ENCODE measurements at places on chromosomes 1 and 21. TPM values are rescaled to one million over a fixed set of nuclear protein-coding genes. Genes with fewer than 3 reads are reported as not detected.
A peak's percentile ranks its signal among the peaks of the same experiment; 100 is the strongest.

AVPR1B gene
- total RNA-seq, result not detected

CDA gene
- total RNA-seq, result 2.0 TPM

RPE65 gene
- not detected for total RNA-seq

CFHR3 gene
- total RNA-seq, result 0.11 TPM

RAD54L gene
- total RNA-seq, result not detected

KAZN gene
- total RNA-seq, result 2.3 TPM

INSRR gene
- total RNA-seq, result 0.07 TPM

IFI6 gene
- total RNA-seq, result 18.6 TPM

ARPC5 gene
- total RNA-seq, result 17.1 TPM

HNRNPCL1 gene
- not detected for total RNA-seq

WNT4 gene
- 1.0 TPM for total RNA-seq

PTBP2 gene
- total RNA-seq, result 20.3 TPM

DNA sequence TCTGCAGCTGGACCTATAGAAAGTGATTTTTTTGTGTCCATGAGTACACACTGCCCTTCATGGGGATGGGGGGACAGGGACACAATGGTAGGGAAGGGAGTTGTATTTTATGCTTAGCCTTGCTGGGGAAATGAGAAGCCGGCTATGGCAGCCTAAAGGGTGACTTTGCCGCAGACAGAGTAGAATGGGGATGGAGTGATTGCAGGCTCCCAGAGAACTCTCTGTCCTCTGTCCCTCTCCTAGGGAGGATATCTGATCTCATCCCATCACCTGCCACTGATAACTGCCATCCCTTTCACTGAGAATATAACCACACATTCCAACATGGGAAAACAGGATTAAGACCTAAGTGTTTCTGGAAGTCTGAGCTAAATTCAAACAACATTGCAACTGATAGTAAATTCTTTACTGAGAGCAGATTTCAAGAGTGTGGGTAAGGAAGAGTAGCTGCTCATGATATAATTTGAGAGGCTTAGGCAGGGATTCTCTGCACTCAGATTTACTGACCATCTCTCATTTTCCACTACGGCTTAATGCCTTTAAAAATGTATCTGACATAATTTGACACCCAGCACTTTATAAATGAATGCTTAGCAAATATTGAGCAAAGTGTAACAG, 13.9 kb downstream of the SH2D1B start:
- no peak overlapping the region for H3K4me3 ChIP-seq
- H3K4me1 ChIP-seq, result no peaks in the 10 kb centered on the region
- H3K36me3 ChIP-seq, result no peaks in the 10 kb centered on the region
- DNase-seq, result no peak

- DNase-seq, result no peak
- no peak overlapping the region for H3K4me3 ChIP-seq
- no peaks in the 10 kb centered on the region for H3K36me3 ChIP-seq
- H3K4me1 ChIP-seq, result no peaks in the 10 kb centered on the region
These were observed 10.0 kb downstream of the NBPF3 start for GRCh38 chr1:21449906-21450305.

- no peak overlapping the region for H3K4me3 ChIP-seq
- peaks cover 5% of the 10 kb centered on the region for H3K27me3 ChIP-seq
- no peak for DNase-seq
- H3K4me1 ChIP-seq, result no peaks in the 10 kb centered on the region
- no peak overlapping the region for H3K27ac ChIP-seq
- H3K36me3 ChIP-seq, result no peaks in the 10 kb centered on the region
These were observed 121.5 kb upstream of the KRTAP19-8 start for GRCh38 chr21:31159808-31160207.

- DNase-seq, result no peak
- H3K4me1 ChIP-seq, result peaks cover 31% of the 10 kb centered on the region
- no peak overlapping the region for H3K4me3 ChIP-seq
- H3K27me3 ChIP-seq, result no peaks in the 10 kb centered on the region
- H3K36me3 ChIP-seq, result no peaks in the 10 kb centered on the region
These were observed 31.7 kb downstream of the CNST start for GRCh38 chr1:246597971-246598370.

- no peaks in the 10 kb centered on the region for H3K27me3 ChIP-seq
- H3K36me3 ChIP-seq, result no peaks in the 10 kb centered on the region
- no peak for DNase-seq
- H3K27ac ChIP-seq, result no peak overlapping the region
- no peaks in the 10 kb centered on the region for H3K4me1 ChIP-seq
These were observed 11.0 kb upstream of the KCNAB2 start for GRCh38 chr1:6034750-6035096.

- H3K27me3 ChIP-seq, result no peaks in the 10 kb centered on the region
- no peak overlapping the region for H3K27ac ChIP-seq
- H3K4me3 ChIP-seq, result no peak overlapping the region
- peaks cover 73% of the 10 kb centered on the region for H3K36me3 ChIP-seq
These were observed 11.3 kb downstream of the ATAD3B start for GRCh38 chr1:1482856-1483255.

DNA sequence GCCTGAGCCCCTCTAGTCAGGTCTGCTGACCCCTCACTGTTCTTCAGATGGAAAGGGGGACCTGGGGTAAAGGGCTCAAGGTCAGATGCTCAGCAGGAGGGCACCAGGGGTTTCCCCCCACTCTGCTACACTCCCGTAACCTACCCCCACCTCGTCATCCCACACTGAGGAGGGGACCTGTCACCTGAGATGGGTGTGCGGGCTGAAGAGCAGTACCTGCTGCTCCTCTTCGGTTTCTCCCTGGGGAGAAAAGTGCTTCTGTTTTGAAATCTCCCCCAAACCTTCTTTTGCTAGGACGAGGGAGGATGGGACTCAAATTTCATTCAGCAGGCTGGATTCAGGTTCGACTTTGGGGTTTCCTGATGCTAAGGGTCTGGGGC, 65.2 kb downstream of the SYT2 start:
- H3K36me3 ChIP-seq, result no peaks in the 10 kb centered on the region
- no peak overlapping the region for H3K27ac ChIP-seq
- H3K4me1 ChIP-seq, result peaks cover 5% of the 10 kb centered on the region
- H3K27me3 ChIP-seq, result peaks cover 54% of the 10 kb centered on the region
- no peak overlapping the region for H3K4me3 ChIP-seq
- DNase-seq, result no peak

- no peak overlapping the region for H3K4me3 ChIP-seq
- H3K27ac ChIP-seq, result no peak overlapping the region
- H3K4me1 ChIP-seq, result no peaks in the 10 kb centered on the region
- no peaks in the 10 kb centered on the region for H3K36me3 ChIP-seq
These were observed 9.3 kb downstream of the SPATA45 start for GRCh38 chr1:212838145-212838544.

DNA sequence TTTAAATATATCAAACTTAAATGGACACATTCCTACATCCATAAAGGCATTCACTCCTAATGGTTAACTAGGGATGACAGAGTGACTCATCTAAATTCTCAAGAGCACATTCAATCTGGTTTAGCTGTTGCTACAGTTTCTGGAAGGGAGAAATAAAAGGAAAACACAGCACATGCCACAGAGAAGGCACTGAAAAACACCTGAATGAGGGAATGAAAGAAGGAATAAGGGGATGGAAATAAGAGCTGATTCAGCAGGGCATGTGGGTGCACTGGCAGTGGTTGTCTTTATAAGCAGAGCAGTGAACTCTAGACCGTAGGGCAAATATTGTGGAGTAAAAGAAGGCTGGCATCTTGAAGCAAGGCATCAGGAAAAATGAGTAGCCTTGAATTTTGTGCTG, 79.3 kb downstream of the LHX4 start:
- no peak overlapping the region for H3K4me3 ChIP-seq
- H3K27ac ChIP-seq, result no peak overlapping the region
- no peaks in the 10 kb centered on the region for H3K36me3 ChIP-seq
- H3K4me1 ChIP-seq, result no peaks in the 10 kb centered on the region
- no peaks in the 10 kb centered on the region for H3K27me3 ChIP-seq
- DNase-seq, result no peak

DNA sequence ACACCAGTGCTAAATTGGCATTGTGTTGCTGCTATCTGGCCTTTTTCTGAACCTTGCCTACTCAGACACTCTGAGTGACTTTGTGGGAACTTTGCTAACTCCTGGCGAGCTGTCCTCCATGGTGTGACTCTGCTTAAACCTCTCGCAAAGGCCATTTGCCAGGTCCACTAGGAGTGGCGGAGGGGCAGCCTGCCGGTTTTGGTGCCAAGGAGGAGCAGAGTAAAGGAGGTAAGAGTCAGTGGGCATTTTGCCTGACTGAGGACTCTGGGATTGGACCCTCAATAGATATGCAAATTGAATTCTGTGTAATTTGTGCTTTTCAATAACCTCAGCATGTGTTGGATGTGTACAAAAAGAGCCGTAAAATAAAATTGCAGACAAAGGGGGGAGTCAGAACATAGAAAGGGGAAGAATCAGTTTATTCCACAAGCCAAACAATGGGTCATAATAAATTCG, 386.6 kb upstream of the NFIA start:
- H3K4me3 ChIP-seq, result no peak overlapping the region
- H3K27me3 ChIP-seq, result no peaks in the 10 kb centered on the region
- DNase-seq, result no peak
- H3K36me3 ChIP-seq, result no peaks in the 10 kb centered on the region
- H3K4me1 ChIP-seq, result no peaks in the 10 kb centered on the region

GRCh38 chr1:211372463-211372862, 45.8 kb downstream of the TRAF5 start:
- H3K27ac ChIP-seq, result no peak overlapping the region
- no peak overlapping the region for H3K4me3 ChIP-seq
- no peaks in the 10 kb centered on the region for H3K27me3 ChIP-seq
- no peaks in the 10 kb centered on the region for H3K36me3 ChIP-seq
- H3K4me1 ChIP-seq, result no peaks in the 10 kb centered on the region
- DNase-seq, result no peak

GRCh38 chr1:201718346-201719202, 110.4 kb upstream of the IPO9 start:
- H3K4me3 ChIP-seq, result no peak overlapping the region
- peak overlapping the region; percentile 43 for H3K27ac ChIP-seq
- no peaks in the 10 kb centered on the region for H3K36me3 ChIP-seq
- no peaks in the 10 kb centered on the region for H3K27me3 ChIP-seq
- H3K4me1 ChIP-seq, result peaks cover 58% of the 10 kb centered on the region

- peak; percentile 93 for DNase-seq
- no peaks in the 10 kb centered on the region for H3K36me3 ChIP-seq
- peak overlapping the region; percentile 60 for H3K27ac ChIP-seq
These were observed 25.1 kb upstream of the CLIC4 start for GRCh38 chr1:24720152-24720551.

- H3K27ac ChIP-seq, result no peak overlapping the region
- H3K4me3 ChIP-seq, result no peak overlapping the region
- H3K27me3 ChIP-seq, result no peaks in the 10 kb centered on the region
These were observed 36.2 kb downstream of the ASH1L start for GRCh38 chr1:155526356-155526755.

DNA sequence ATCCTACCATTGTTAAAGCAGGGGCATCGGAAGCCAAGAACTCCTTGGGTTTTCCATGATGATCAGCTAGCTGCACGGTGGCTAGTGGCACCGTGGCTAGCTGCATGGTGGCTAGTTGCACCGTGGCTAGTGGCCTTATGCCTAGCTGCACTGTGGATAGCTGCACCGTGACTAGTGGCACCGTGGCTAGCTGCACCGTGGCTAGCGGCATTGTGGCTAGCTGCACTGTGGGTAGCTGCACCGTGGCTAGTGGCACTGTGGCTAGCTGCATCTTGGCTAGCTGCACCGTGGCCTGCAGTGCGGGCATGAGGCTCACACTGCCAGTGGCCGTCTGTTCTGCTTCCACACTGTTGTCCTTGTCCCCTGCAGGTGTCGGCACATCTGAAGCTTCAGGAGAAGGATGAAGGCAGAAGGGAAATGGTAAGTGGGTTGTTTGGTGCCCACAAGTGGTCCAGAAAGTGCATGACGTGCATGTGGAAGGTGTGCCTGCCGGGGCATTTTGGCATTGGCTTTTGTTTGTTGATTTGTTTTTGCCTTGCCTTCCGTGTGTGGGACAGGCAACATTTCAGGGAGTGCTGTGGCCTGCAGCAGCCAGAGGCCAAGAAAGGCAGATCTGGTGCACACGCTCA, 38.6 kb downstream of the TFF3 start:
- H3K27ac ChIP-seq, result no peak overlapping the region
- H3K4me3 ChIP-seq, result no peak overlapping the region
- H3K27me3 ChIP-seq, result no peaks in the 10 kb centered on the region

GRCh38 chr1:67524143-67525052, 94.2 kb upstream of the SERBP1 start:
- H3K27ac ChIP-seq, result no peak overlapping the region
- H3K27me3 ChIP-seq, result no peaks in the 10 kb centered on the region
- no peaks in the 10 kb centered on the region for H3K4me1 ChIP-seq

DNA sequence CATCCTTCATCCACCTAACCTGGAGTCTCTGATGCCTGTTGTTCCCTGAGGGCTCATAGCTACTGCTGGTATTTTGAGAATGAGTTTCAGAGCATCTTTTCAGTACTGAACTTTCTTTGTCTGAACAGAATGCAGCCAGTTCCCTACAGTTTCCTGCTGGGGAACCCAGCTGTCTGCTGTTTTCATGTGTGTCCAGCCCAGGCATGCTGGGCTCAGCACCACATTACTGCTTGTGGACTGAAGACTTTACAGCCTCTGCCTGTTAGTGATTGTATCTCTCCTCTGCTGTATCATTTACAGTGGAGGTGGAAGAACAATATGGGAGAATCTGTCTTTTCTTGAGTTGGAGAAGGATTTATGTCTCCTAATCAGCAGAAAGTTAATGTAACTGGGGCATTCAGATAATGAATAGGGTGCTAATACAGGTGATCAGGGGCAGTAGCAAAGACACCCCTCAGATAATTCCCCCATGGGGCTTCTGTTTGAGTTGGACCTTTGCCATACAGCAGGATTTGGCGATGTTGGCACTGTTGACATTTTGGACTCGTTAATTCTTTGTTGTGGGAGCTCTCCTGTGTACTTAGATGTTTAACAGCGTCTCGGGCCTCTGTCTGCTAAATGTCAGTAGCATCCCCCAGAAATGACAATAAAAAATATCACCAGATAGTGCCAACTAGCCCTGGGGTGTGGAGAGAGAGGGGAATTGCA, 207.7 kb downstream of the HHAT start:
- H3K27me3 ChIP-seq, result no peaks in the 10 kb centered on the region
- no peak overlapping the region for H3K27ac ChIP-seq
- no peak for DNase-seq
- H3K4me3 ChIP-seq, result no peak overlapping the region
- H3K36me3 ChIP-seq, result no peaks in the 10 kb centered on the region
- H3K4me1 ChIP-seq, result no peaks in the 10 kb centered on the region

- DNase-seq, result no peak
- H3K4me3 ChIP-seq, result no peak overlapping the region
- no peak overlapping the region for H3K27ac ChIP-seq
- H3K4me1 ChIP-seq, result no peaks in the 10 kb centered on the region
- H3K36me3 ChIP-seq, result peaks cover 89% of the 10 kb centered on the region
- H3K27me3 ChIP-seq, result no peaks in the 10 kb centered on the region
These were observed 15.3 kb upstream of the TMCO2 start for GRCh38 chr1:40232444-40232843.

GRCh38 chr1:239861985-239862384, 229.7 kb upstream of the FMN2 start:
- no peaks in the 10 kb centered on the region for H3K4me1 ChIP-seq
- no peak for DNase-seq
- H3K36me3 ChIP-seq, result no peaks in the 10 kb centered on the region
- H3K27me3 ChIP-seq, result no peaks in the 10 kb centered on the region

- no peaks in the 10 kb centered on the region for H3K36me3 ChIP-seq
- no peak overlapping the region for H3K4me3 ChIP-seq
- no peak for DNase-seq
- H3K27ac ChIP-seq, result no peak overlapping the region
These were observed 192.8 kb downstream of the LTN1 start for GRCh38 chr21:28799926-28800325.

GRCh38 chr21:21162786-21163185, 164.6 kb downstream of the NCAM2 start:
- no peak overlapping the region for H3K4me3 ChIP-seq
- H3K36me3 ChIP-seq, result no peaks in the 10 kb centered on the region
- DNase-seq, result no peak
- no peaks in the 10 kb centered on the region for H3K27me3 ChIP-seq
- H3K4me1 ChIP-seq, result no peaks in the 10 kb centered on the region
